Stimulated activated CD4-positive, alpha-beta T cell treated with anti-CD3 and anti-CD28 coated beads, Interleukin-4, amount 100 ng/mL, for 48 hours (primary cell): ENCODE measurements at places on chromosomes 2 and 18.

DNA sequence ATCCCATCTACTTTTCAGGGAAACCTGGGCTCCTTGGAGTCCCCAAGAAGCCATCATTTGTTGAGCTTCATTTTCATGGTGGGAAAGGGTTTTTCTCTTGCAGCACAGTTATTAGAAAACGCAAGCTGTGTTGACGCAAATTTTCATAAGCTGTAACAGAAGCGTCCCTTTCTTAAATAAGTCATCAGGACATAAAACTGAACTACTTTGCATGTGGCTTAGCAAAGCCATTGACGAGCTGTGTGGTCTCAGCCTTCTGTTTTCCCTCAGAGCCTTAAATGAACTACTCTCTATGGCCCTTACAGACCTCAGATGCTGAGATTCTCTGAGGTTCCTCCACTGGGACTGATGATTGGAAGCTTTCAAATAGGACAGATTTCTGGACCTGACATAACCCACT, 85.1 kb downstream of the ARL4C start:
- DNase-seq, result no peak

- no peak for DNase-seq
Measured at GRCh38 chr18:57077005-57077765, 69.7 kb upstream of the BOD1L2 start.

GRCh38 chr2:85796341-85797262, 42.8 kb downstream of the ATOH8 start:
- DNase-seq, result no peak

GRCh38 chr2:73107211-73107926, 5.4 kb downstream of the RAB11FIP5 start:
- DNase-seq, result no peak

DNA sequence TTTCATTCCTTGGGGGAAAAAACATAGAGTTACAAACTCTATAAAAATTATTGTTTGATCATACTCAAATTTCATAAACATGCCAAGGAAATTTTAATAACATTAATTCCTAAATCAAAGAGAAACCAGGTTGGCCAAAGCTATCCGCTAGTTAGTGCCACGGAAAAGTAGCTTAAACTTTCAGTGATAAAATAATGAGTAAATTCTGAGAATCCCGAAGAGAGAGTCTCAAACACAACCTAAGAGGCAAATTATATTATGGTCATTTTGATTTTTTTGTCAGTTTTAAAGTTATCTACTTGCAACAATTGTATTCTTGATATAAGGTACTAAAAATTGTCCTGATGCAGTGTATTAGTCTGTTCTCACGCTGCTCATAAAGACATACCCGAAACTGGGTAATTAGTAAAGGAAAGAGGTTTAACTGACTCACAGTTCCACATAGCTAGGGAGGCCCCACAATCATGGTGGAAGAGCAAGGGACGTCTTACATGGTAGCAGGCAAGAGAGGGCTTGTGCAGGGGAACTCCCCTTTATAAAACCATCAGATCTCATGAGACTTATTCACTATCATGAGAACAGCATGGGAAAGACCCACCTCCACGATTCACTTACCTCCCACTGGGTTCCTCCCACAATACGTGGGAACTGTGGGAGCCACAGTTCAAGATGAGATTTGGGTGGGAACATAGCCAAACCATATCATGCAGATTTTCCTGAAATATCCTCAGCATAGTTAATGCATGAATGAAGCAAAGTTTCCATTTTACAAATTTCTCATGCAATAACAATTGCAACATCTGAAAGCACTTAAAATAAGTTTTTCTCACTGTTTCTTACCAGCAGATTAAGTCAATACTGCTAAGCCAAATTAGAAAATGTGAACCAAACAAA, 205.9 kb upstream of the STK17B start:
- peak; percentile 43 for DNase-seq

GRCh38 chr2:197265036-197265435, 45.5 kb downstream of the ANKRD44 start:
- DNase-seq, result no peak

DNA sequence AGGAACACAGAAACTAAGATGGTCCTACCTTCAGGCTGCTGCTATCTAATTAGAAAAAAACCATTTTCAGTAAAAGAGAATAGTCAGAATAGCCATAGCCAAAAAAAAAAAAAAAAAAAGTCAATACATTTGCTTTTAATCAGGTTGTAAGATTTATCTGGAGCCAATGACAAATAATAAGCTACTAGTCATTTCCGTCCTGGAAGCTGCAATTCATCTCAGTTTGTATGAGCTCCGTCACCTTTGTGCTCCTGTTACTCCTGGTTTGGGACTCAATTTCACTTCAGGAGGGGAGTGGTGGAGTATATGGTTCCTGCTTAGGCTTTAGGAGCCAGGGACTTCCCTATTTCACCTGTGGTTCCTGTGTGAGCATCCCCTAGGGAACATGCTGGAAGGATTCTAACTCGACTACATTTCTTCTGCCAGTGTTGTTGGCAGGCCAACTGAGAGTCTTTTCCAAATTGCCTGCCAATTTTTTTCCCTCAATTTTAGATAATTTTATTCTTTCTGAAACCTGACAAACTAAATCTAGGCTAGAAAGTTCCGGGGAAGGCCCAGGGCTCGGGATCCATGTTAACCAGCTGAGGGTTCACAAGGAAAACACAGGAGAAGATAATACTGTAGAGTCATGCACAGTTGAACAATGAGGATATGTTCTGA, 481.8 kb downstream of the DLGAP1 start:
- no peak for DNase-seq

DNA sequence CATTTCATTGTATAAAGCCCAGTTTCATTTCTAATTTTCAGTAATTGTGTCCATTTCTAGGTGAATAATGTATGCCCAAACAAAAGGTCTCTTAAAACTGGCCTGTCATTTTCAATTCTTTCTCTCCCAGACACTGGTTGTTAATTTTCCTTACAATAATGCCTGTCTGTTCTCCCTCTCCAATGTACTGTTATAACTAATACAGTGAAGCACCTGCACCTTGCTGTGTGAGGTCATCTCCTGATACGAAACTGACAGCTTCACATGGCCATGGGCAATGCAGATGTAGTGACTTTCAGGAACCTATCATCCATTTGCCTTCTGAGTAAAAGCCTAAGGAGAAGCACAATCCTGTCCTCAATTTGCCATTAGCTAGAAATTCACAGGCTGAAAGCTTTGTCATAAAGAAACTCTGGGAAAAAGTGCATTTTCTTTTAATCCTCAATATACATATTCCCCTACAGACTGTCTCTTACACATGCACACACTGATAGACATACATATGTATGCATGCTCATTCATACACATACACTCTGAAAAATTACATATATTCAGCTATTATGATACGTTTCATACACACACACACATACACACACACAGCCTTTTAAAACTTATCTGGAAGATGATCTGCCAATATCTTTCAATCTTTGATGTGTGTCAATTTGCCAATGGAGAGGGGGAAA, 1030.3 kb downstream of the TDRD15 start:
- DNase-seq, result no peak

- DNase-seq, result no peak
Measured at GRCh38 chr2:5360081-5360480, 332.1 kb upstream of the SOX11 start.

DNA sequence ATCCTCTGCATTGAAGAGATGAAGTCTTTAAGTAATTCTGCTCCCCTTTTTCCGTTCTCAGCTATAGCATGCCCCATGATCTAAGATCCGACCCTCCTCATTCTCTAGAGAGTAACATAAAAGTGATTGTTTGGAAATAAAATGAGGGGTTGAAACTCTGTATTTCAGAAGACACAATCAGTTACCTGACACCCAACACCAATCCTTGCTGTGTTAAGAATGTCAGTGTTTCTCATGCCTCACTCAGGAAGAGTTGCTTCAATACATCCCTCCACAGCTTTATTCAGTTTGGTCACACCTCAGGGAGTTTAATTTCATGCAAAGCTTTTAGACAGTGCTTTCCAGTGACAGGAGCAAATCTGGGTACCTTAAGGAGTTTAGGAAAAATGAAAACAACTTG, 49.9 kb upstream of the RBBP8 start:
- DNase-seq, result no peak

DNA sequence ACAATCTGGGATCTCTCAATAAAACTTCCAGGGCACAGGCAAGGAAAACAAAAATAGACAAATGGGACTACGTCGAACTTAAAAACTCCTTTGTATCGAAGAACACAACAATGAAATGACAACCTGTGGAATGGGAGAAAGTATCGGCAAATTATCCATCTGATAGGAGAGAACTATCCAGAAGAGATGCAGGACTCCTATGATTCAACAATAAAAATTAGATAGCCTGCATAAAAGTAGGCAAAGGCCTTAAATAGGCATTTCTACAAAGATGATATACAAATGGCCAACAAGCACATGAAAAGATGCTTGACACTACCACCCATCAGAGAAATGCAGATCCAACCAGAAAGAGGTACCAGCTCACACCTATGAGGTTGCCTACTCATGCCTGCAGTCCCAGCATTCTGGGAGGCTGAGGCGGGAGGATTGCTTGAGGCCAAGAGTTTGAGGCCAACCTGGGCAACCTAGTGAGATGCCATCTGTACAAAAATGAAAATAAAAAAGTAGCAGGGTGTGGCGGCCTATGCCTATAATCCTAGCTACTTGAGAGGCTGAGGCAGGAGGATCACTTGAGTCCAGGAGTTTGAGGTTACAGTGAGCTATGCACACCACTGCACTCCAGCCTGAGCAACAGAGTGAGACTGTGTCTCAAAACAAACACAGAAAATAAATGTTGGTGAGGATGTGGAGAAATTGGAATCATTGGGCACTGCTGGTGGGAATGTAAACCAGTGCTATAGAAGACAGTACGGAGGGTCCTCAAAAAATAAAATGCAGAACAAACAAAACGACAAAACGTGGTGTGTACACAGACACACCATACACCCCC, 21.6 kb downstream of the TWIST2 start:
- no peak for DNase-seq

GRCh38 chr2:149871091-149871885, 283.7 kb upstream of the MMADHC start:
- no peak for DNase-seq

GRCh38 chr2:208265371-208265800, 669 bp upstream of the PIKFYVE start:
- DNase-seq, result peak; percentile 26

- no peak for DNase-seq
Measured at GRCh38 chr2:241652142-241652541, 14.6 kb downstream of the ATG4B start.

DNA sequence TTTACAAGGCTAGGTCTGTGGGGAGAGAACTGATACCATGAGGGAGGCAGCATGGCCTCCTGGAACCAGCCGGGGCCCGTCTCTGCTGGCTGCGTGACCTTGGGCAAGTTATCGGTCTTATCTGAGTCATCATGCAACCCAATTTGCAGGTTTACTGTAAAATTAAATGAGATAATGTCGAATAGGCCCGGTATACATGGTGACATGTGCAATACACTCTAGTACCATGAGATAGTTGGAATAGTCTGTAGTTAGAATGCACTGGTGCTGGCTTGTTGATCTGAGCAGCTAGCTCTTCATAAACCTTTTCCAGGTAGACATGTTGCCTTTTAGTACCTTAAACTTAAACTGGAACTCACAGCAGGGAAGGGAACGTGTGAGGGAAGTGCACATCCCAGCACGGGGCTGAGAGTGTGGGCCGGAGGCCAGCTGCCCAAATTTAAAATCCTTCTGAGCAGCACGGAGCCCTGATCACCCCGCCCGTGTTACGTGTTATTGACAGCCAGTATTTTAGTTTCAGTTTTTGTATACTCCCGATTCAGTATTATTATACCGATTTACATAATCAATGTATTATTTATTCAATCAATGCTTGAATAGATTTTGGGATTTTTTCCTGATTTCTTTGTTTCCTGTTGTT, 72.4 kb upstream of the HS6ST1 start:
- no peak for DNase-seq

GRCh38 chr2:20624884-20625485, 25.9 kb downstream of the HS1BP3 start:
- DNase-seq, result no peak

GRCh38 chr2:37916512-37917082, 8.5 kb upstream of the RMDN2 start:
- DNase-seq, result no peak

DNA sequence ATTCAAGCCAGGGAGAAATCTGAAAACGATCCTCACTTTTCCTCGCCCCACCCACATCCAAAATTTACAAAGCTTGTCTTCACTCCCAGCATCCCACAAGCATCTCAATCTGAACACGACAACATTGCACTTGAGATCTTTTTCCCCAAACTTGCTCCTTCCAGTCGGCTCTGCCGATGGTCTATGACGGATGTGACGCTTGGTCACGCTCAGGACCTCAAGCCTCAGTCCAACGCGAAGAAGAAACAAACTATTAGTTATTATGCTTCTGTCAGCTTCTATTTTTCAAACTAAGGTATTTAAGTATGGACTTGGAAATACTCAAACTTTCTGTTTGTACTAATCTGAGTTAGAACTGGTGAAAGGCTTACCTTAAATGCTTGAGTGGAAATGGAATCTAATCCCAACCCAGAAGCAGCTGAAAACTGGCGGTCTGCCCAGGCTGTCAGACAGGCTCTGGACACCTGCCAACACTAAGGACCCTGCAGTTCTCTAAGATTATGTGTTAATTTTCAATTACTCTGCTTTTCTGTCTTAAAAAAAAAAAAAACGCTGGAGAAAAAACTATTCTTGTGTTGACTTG, 132.1 kb upstream of the DNMT3A start:
- DNase-seq, result no peak

DNA sequence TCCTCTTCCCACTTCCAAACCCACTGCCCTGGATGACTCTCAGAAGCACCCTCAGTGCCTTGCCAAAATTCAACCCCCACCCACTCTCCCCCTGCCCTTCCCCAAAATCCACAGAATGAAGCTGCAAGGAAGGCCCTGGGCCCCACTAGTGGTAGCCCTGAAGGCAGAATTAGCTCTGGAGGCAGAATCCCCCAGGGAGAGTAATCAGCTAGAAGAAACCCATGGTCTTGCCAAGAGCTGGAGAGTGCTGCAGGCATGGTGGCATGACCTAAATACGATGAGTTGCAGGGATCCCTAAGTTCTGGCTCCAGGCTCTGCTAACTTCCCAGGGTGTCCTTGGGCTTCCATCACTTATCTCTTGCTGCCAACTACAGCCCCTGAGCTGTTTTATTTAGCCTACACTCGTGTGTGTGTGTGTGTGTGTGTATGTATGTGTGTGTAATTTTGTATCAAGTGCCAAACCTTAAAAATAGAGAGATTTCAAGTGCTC, 7.9 kb downstream of the GAD1 start:
- no peak for DNase-seq

DNA sequence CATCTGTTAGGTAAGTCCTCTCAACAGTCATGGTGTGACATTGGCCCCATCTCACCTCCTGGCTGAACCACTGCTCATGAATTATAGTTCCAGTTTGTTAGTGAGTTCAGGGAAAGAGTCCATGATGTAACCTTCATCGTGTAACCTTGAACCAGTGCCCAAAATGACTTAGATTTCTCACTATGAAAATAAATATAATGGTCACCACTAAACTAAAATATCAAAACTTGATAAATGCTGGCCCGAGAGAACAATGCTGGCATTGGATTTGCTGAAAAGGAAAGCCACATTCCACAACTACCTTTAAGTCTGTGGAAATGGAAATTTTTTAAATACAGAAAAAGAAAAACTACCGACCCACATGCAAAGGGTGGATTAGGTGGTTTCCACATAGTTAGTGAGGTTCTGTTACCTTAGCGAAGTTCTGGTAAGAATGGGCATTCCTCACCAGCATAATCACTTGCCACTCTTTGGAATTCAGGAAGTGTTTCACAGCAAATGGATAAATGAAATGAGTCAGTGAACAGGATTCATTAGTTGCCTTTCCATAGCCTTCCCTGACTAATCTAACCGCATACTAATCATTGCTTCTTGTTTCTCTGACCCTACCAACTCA, 133.9 kb upstream of the CTAGE1 start:
- DNase-seq, result no peak

GRCh38 chr18:49677081-49677480, 115.2 kb downstream of the LIPG start:
- no peak for DNase-seq
